ENCODE measurements at places on chromosomes 7 and 10.

DNA sequence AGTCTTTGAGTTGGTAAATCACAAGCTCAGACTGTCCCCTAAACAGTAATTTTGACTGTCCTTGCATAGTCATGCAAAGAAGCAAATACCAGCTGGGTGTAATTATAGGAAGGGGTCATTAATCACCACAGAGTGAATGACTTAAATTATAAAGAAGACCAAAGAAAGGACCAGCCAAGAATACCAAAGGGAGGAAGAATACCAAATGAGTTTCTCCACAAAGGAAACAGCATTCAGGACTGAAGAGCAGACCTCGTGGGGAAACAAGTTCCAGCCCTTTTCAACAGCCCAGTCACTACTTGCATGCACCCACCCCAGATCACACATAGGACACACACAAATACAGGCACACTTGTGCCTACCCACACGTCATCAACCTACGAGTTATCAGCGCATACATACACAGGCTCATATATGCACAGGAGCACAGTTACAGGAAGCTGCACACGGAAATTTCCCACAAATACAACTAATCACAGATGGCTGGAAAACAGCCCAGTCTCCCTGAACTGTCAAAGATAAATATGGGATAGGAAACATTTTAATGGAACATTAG lies 77.6 kb downstream of the DENND2A start:
- H3K4me3 ChIP-seq: no peak overlapping the region
- no peaks in the 10 kb centered on the region for H3K36me3 ChIP-seq
- no peaks in the 10 kb centered on the region for H3K4me1 ChIP-seq
- no peak overlapping the region for H3K27ac ChIP-seq

DNA sequence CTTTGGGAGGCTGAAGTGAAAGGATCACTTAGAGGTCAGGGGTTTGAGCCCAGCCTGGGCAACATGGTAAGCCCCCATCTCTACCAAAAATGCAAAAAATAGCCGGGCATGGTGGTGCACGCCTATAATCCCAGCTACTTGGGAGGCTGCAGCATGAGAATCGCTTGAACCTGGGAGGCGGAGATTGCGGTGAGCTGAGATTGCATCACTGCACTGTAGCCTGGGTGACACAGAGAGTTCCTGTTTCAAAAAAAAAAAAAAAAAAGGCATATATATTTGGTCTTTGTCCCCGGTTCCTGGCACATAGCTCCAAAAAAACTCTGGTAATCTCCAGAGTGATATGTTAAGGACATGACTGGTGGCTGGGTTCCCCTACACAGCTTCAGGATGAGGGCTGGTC lies 147.3 kb downstream of the SEC23IP start:
- H3K4me1 ChIP-seq: no peaks in the 10 kb centered on the region
- no peak for DNase-seq
- no peaks in the 10 kb centered on the region for H3K27me3 ChIP-seq

DNA sequence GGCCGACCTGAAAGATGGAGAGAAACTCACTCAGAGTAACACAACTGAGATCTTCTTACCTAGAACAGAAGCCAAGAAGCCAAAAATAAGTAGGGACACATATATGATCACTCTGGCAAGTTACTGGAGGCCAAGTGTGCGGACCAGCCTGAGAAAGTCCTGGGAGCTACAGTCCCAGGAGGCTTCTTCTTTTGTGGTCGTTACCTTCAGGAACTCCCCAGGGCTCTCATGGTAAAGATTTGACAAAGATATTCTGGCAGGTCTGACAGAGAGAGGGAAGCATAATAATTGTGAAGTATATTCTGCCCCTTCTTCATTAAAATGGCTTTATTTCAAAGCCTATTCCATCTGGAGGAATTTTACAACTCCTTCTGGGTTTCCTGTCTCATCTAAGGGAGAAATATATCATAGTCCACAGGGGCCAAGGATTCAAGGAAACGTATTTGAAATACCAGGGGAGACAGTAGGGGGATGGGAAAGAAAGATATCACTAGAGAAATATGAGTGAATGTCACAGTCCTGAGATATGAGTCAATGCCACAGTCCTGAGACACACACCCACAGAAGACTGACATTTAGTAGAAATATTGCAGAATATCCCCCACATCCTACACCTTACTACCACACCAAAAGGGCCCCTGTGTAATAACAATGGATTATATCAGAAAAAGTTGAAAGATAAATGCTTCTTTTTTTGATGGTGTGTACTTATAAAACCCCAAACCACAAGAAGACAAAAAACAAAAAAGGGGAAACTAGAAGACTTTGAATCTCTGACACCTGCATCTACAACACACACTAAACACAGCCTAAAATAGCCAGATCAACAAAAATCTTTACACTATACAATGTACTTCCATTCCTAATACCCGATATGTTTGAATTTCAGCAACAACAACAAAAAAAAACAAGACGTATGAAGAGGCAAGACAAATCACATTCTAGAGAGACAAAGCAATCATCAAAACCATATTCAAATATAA lies 594.2 kb upstream of the NRG3 start:
- no peaks in the 10 kb centered on the region for H3K27me3 ChIP-seq
- H3K27ac ChIP-seq: no peak overlapping the region
- no peaks in the 10 kb centered on the region for H3K36me3 ChIP-seq
- H3K4me1 ChIP-seq: no peaks in the 10 kb centered on the region
- H3K4me3 ChIP-seq: no peak overlapping the region
- DNase-seq: no peak

DNA sequence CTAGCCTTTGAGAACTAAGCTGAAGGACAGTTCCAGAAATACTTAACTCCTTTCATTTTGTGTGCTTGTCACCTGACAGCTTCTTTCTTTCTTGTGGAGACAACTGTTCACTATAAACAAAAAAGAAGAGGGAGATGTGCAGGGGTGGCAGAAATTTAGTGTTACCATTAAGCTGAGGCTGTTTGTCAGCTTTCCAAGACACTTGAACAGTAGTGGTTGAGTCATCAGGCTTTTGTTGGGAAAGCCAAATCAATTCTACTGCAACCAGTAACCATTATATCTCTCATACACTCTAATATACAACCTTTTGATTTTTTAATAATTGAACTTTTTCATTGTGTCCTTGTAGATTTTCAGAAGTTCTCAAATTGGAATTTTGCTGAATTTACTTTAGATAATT lies 75.3 kb downstream of the POLL start:
- H3K36me3 ChIP-seq: no peaks in the 10 kb centered on the region
- no peak for DNase-seq
- no peaks in the 10 kb centered on the region for H3K4me1 ChIP-seq
- H3K27ac ChIP-seq: no peak overlapping the region

DNA sequence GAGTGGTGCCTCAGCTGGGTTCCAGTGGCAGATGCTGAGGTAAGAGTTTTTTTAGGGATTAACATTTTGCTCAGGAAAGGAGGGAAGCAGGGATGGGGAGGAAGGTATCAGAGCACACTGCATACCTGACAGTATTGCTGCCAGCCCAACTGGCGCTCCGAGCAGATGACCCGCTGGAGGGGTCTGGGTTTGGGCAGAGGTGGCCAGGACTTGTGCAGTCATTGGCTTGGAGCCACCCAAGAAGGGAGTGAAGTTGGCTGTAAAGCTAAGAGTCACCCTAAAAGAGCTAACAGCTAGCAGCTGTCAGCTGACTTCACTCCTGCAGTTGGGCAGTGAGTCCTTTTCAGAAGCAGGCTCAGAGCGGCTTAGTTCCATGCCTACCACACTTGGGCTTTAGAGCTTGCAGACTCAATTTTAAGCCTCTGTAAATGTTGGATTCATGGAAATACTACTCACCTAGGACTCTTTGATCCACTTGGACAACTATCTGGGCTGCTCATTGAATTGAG lies 5.8 kb upstream of the ARHGAP22 start:
- peaks cover 8% of the 10 kb centered on the region for H3K27me3 ChIP-seq
- no peak for DNase-seq
- H3K27ac ChIP-seq: no peak overlapping the region
- no peak overlapping the region for H3K4me3 ChIP-seq
- no peaks in the 10 kb centered on the region for H3K4me1 ChIP-seq

- no peak overlapping the region for H3K27ac ChIP-seq
- H3K4me1 ChIP-seq: no peaks in the 10 kb centered on the region
- no peak overlapping the region for H3K4me3 ChIP-seq
- no peak for DNase-seq
- no peaks in the 10 kb centered on the region for H3K36me3 ChIP-seq
Measured at GRCh38 chr10:33272635-33273034, 61.8 kb downstream of the NRP1 start.

- H3K36me3 ChIP-seq: no peaks in the 10 kb centered on the region
- H3K27me3 ChIP-seq: no peaks in the 10 kb centered on the region
- no peaks in the 10 kb centered on the region for H3K4me1 ChIP-seq
- DNase-seq: no peak
- H3K27ac ChIP-seq: no peak overlapping the region
Measured at GRCh38 chr7:151940048-151940811, 16.0 kb upstream of the GALNTL5 start.

DNA sequence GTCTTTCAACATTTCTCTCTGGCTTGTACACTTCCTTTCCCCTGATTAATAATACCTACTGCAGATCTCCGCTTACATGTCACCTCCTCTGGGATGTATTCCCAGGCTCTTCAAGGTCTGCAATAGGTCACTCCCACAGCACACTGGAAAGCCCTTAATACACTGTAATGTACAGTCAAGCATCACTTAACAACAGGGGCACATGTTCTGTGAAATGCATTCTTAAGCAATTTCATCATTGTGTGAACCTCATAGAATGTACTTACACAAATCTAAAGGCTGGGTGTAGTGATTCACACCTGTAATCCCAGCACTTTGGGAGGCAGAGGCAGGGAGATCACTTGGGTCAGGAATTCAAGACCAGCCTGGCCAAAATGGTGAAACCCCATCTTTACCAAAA lies 1.9 kb downstream of the COX15 start:
- no peak overlapping the region for H3K27ac ChIP-seq
- no peaks in the 10 kb centered on the region for H3K27me3 ChIP-seq
- H3K4me1 ChIP-seq: peaks cover 12% of the 10 kb centered on the region
- no peak overlapping the region for H3K4me3 ChIP-seq
- peaks cover 20% of the 10 kb centered on the region for H3K36me3 ChIP-seq

- no peaks in the 10 kb centered on the region for H3K36me3 ChIP-seq
- no peaks in the 10 kb centered on the region for H3K4me1 ChIP-seq
- no peak overlapping the region for H3K4me3 ChIP-seq
- no peak overlapping the region for H3K27ac ChIP-seq
- H3K27me3 ChIP-seq: no peaks in the 10 kb centered on the region
Measured at GRCh38 chr7:18916826-18917225, 200.6 kb downstream of the TWIST1 start.

GRCh38 chr10:59064080-59064692 lies 112.3 kb upstream of the PHYHIPL start:
- no peaks in the 10 kb centered on the region for H3K36me3 ChIP-seq
- H3K4me1 ChIP-seq: no peaks in the 10 kb centered on the region
- no peak overlapping the region for H3K4me3 ChIP-seq
- no peak for DNase-seq
- H3K27ac ChIP-seq: no peak overlapping the region

DNA sequence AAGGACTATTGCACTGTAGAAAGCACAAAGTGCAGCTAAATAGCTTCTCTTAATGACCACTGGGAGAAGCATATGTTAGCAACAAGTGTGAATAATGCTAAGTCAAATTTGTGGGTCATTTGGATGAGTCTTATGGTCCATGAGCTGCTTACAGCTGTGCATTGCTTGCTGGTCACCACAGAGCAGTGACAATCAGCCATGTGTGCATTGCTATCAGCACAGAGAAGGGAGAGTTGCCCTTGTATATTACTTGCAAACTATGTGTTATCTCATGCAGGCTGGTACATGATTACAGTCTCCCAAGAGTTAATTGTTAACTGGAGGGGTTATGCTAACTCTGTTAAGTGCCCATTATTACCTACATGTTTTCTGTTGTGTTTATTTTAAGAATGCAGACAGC lies 25.7 kb downstream of the MRPS33 start:
- no peaks in the 10 kb centered on the region for H3K27me3 ChIP-seq
- no peak for DNase-seq
- no peak overlapping the region for H3K4me3 ChIP-seq

- H3K4me1 ChIP-seq: no peaks in the 10 kb centered on the region
- no peak overlapping the region for H3K4me3 ChIP-seq
- no peaks in the 10 kb centered on the region for H3K27me3 ChIP-seq
- no peaks in the 10 kb centered on the region for H3K36me3 ChIP-seq
Measured at GRCh38 chr10:18345308-18345707, 205.1 kb downstream of the CACNB2 start.

DNA sequence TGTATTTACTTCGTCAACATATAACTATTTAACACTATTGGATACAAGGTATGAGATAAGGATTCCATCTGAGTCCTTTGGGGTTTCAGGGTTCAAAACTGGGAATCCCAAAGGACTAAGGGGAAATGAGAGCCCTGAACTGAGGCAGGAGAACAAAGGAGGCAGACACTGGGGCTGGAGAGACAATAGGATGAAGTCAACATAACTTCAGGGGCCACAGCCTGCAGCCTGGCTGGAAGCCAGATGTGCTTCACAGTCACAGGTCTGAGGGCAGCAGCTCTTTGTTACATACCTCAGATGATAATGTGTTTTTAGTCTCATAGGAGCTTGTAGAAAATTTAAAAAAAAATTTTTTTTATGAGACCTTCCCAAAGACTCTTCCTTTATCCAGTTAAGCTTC lies 73.3 kb downstream of the NRF1 start:
- no peaks in the 10 kb centered on the region for H3K4me1 ChIP-seq
- no peak overlapping the region for H3K4me3 ChIP-seq
- H3K36me3 ChIP-seq: peaks cover 3% of the 10 kb centered on the region
- H3K27me3 ChIP-seq: no peaks in the 10 kb centered on the region
- H3K27ac ChIP-seq: no peak overlapping the region

DNA sequence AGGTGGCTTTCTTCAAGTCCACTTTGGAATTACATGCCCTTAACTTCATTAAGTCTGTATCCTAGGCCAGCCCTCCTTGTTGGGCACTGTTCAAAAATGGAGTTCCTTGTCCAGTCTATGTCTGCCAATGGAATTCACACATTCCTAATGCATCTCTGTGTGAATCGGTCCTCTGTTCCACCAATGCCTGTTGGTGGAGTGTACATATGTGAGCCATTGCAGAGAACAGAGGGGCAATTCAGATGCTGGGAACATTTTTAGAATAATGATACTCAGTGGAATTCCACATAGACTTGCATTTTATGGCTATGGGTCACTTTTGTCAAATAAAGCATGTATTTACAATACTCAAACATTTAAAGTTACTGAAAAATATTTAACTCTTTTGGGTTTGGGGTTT lies 108.3 kb downstream of the COL28A1 start:
- no peaks in the 10 kb centered on the region for H3K27me3 ChIP-seq
- no peak overlapping the region for H3K27ac ChIP-seq
- H3K4me3 ChIP-seq: no peak overlapping the region
- no peak for DNase-seq
- no peaks in the 10 kb centered on the region for H3K4me1 ChIP-seq

- no peaks in the 10 kb centered on the region for H3K4me1 ChIP-seq
- no peak overlapping the region for H3K27ac ChIP-seq
- no peaks in the 10 kb centered on the region for H3K36me3 ChIP-seq
- H3K27me3 ChIP-seq: no peaks in the 10 kb centered on the region
- no peak for DNase-seq
- no peak overlapping the region for H3K4me3 ChIP-seq
Measured at GRCh38 chr7:145624618-145625017, 492.0 kb upstream of the CNTNAP2 start.

Data from effector memory CD4-positive, alpha-beta T cell (primary cell).